ENCODE measurements at places on chromosomes 3 and 15. TPM values are rescaled to one million over a fixed set of nuclear protein-coding genes. Genes with fewer than 3 reads are reported as not detected.

The AADACL2 gene
- polyA plus RNA-seq, result not detected

The INSYN1 gene
- polyA plus RNA-seq, result 1.9 TPM

The DUOXA2 gene
- polyA plus RNA-seq, result not detected

The HHLA2 gene
- 130 TPM for polyA plus RNA-seq

The IQCF5 gene
- polyA plus RNA-seq, result not detected

The AZI2 gene
- polyA plus RNA-seq, result 52.5 TPM

The SCN5A gene
- not detected for polyA plus RNA-seq

- no peaks in the 10 kb centered on the region for H3K36me3 ChIP-seq
- H3K4me3 ChIP-seq, result no peak overlapping the region
- no peak overlapping the region for H3K27ac ChIP-seq
- no peaks in the 10 kb centered on the region for H3K27me3 ChIP-seq
- DNase-seq, result no peak
- no peaks in the 10 kb centered on the region for H3K4me1 ChIP-seq
These were observed 364.9 kb upstream of the MCTP2 start for GRCh38 chr15:93866476-93866875.

- no peak overlapping the region for H3K27ac ChIP-seq
- H3K27me3 ChIP-seq, result no peaks in the 10 kb centered on the region
- no peak for DNase-seq
- H3K36me3 ChIP-seq, result no peaks in the 10 kb centered on the region
- no peak overlapping the region for H3K4me3 ChIP-seq
- H3K4me1 ChIP-seq, result no peaks in the 10 kb centered on the region
These were observed 26.2 kb downstream of the FAM43A start for GRCh38 chr3:194711913-194712312.

DNA sequence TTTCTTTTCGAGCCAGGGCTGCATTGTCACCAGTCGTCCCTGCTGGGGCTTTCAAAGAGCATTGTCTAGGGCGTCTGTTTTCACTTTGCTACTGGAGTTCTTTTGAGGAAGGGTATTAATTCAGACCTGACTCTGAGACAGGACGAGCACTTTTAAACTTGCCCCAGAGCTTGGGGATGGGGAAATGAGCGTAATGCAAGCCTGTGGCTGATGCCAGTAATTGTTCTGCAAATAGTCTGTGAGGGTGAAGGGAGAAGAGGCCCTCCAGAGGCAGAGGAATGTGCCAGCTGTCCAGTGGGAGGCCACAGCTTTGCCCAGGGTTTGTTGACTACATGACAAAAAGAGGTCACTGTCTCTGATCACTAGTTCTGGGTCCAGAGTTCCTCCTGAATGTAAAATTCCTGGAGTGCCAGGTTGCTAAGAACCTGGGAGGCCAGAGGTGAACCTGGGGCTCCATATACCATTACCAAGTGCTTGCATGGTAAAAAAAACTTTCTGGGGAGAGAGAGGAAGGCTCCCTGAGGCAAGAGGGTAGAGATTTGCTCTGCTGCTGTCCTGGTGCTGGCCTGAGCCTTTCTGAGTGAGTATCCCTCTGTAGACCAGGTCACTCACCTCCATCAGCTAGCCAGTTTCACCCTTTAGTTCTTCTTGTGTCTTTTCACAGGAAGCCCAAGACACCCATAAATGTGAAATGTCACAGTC lies 14.8 kb downstream of the EEFSEC start:
- DNase-seq, result no peak
- no peaks in the 10 kb centered on the region for H3K27me3 ChIP-seq
- peaks cover 11% of the 10 kb centered on the region for H3K4me1 ChIP-seq
- H3K36me3 ChIP-seq, result no peaks in the 10 kb centered on the region

- no peak overlapping the region for H3K4me3 ChIP-seq
- H3K36me3 ChIP-seq, result no peaks in the 10 kb centered on the region
- H3K27me3 ChIP-seq, result peaks cover 3% of the 10 kb centered on the region
These were observed 13.0 kb upstream of the TMEM115 start for GRCh38 chr3:50372349-50372748.

DNA sequence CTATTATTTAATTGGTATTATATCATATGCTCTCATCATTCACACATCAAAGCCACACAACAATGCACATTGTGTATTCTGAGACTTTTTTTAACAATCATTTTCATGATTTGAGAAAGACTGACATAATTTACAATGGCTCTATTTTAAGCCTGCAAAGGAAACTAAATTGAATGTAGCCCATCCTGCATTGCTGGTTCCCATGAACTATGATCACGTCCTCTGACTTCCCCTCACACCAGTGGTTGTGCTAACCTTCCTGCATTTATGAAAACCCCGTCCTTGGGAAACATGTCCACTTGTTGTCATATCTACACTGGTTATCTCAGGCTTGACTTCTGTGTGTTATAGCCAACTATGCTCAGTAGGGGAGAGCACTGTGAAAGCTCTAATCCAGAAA lies 546.2 kb downstream of the MECOM start:
- no peaks in the 10 kb centered on the region for H3K27me3 ChIP-seq
- H3K27ac ChIP-seq, result no peak overlapping the region
- H3K36me3 ChIP-seq, result no peaks in the 10 kb centered on the region
- no peaks in the 10 kb centered on the region for H3K4me1 ChIP-seq

GRCh38 chr3:128780101-128780837 lies 54.3 kb downstream of the RAB7A start:
- H3K4me3 ChIP-seq, result no peak overlapping the region
- peaks cover 17% of the 10 kb centered on the region for H3K36me3 ChIP-seq
- peak; percentile 71 for DNase-seq
- H3K4me1 ChIP-seq, result peaks cover 24% of the 10 kb centered on the region

- peaks cover 29% of the 10 kb centered on the region for H3K36me3 ChIP-seq
- H3K4me3 ChIP-seq, result no peak overlapping the region
- peaks cover 19% of the 10 kb centered on the region for H3K4me1 ChIP-seq
- H3K27me3 ChIP-seq, result no peaks in the 10 kb centered on the region
- no peak overlapping the region for H3K27ac ChIP-seq
These were observed 10.6 kb downstream of the B4GALT4 start for GRCh38 chr3:119230071-119230470.

DNA sequence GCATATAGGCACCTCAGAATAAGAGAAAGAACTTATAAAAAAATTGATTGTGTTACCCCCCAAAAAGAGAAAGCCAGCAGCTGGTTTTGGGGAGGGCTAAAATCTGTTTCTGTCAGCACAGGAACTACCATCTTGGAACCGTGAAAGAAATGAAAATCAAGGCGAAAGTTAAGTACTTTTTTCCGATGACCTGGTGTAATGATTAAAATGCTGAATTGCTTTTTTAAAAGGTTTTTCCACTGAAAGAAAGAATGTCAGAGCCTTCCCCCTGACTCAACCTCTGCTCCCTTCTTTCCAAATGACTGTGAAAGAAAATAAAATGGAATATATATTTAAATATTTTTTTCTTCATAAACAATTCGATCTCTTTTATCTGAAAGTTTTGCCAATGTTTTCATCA lies 570.5 kb upstream of the CFAP20DC start:
- no peaks in the 10 kb centered on the region for H3K4me1 ChIP-seq
- no peaks in the 10 kb centered on the region for H3K36me3 ChIP-seq
- H3K4me3 ChIP-seq, result no peak overlapping the region
- H3K27ac ChIP-seq, result no peak overlapping the region
- no peaks in the 10 kb centered on the region for H3K27me3 ChIP-seq

- peaks cover 2% of the 10 kb centered on the region for H3K4me1 ChIP-seq
- H3K27ac ChIP-seq, result no peak overlapping the region
- no peak for DNase-seq
- no peaks in the 10 kb centered on the region for H3K36me3 ChIP-seq
These were observed 3.4 kb upstream of the CEP152 start for GRCh38 chr15:48814286-48814685.

- DNase-seq, result no peak
- H3K4me1 ChIP-seq, result no peaks in the 10 kb centered on the region
- no peaks in the 10 kb centered on the region for H3K36me3 ChIP-seq
- H3K27me3 ChIP-seq, result no peaks in the 10 kb centered on the region
- H3K27ac ChIP-seq, result no peak overlapping the region
These were observed 285.2 kb upstream of the TLE3 start for GRCh38 chr15:70382762-70383458.

- DNase-seq, result no peak
- no peak overlapping the region for H3K4me3 ChIP-seq
- H3K4me1 ChIP-seq, result no peaks in the 10 kb centered on the region
- no peaks in the 10 kb centered on the region for H3K36me3 ChIP-seq
- no peak overlapping the region for H3K27ac ChIP-seq
These were observed 94.9 kb downstream of the MEX3B start for GRCh38 chr15:81950841-81951414.

- H3K27ac ChIP-seq, result no peak overlapping the region
- no peak overlapping the region for H3K4me3 ChIP-seq
- H3K36me3 ChIP-seq, result peaks cover 25% of the 10 kb centered on the region
- no peaks in the 10 kb centered on the region for H3K4me1 ChIP-seq
- H3K27me3 ChIP-seq, result no peaks in the 10 kb centered on the region
- DNase-seq, result no peak
These were observed 12.4 kb upstream of the PARP6 start for GRCh38 chr15:72284781-72285180.

- no peak overlapping the region for H3K27ac ChIP-seq
- no peaks in the 10 kb centered on the region for H3K4me1 ChIP-seq
- no peaks in the 10 kb centered on the region for H3K36me3 ChIP-seq
- H3K27me3 ChIP-seq, result no peaks in the 10 kb centered on the region
- no peak overlapping the region for H3K4me3 ChIP-seq
These were observed 15.7 kb downstream of the KCNMB2 start for GRCh38 chr3:178551916-178552321.

GRCh38 chr3:40915346-40915865 lies 283.9 kb upstream of the CTNNB1 start:
- no peak for DNase-seq
- no peak overlapping the region for H3K4me3 ChIP-seq
- H3K27ac ChIP-seq, result no peak overlapping the region
- H3K36me3 ChIP-seq, result no peaks in the 10 kb centered on the region
- no peaks in the 10 kb centered on the region for H3K27me3 ChIP-seq

GRCh38 chr3:111601810-111602209 lies 6.7 kb upstream of the ZBED2 start:
- no peak overlapping the region for H3K27ac ChIP-seq
- no peaks in the 10 kb centered on the region for H3K27me3 ChIP-seq
- no peaks in the 10 kb centered on the region for H3K36me3 ChIP-seq
- H3K4me3 ChIP-seq, result no peak overlapping the region
- H3K4me1 ChIP-seq, result no peaks in the 10 kb centered on the region

DNA sequence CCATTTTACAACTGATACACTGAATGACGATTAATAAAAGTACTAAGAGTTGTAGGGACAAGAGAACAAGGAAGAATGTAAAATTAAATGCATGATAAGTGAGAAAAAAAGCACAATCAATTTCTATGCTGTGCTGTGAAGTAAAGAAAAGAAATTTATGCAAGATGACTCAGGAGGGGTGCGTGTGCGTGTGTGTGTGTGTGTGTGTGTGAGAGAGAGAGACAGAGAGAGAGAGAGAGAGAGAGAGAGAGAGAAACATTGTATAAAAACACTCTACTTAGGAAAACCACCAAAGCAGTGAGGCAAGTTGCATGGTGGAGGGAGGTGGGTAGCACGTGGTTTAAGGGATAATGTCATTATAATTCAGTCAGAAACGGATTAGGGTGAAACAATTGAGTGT lies 580.8 kb upstream of the ALCAM start:
- H3K4me3 ChIP-seq, result no peak overlapping the region
- H3K4me1 ChIP-seq, result no peaks in the 10 kb centered on the region
- H3K36me3 ChIP-seq, result no peaks in the 10 kb centered on the region
- no peaks in the 10 kb centered on the region for H3K27me3 ChIP-seq

DNA sequence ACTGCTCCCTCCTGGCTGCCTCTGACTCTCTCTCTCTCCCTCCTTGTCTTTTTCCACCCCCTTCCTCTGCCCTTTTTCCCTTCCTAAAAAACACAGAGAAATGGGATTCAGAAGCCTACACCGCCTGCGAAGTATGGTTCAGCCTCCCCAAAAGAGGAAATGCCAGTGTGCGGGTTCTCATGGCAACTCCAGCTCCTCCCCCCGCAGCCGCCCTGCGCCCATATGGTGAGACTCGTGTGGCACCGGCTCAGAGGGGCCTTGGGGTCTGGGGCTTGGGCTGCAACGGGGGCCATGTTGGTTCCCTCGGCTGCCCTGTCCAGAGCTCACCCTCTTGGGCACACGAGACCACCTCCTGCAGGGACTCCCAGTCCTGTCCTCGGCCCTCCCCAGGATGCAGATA lies 23.6 kb upstream of the LINGO1 start:
- H3K27me3 ChIP-seq, result peaks cover 5% of the 10 kb centered on the region
- H3K27ac ChIP-seq, result no peak overlapping the region
- H3K4me1 ChIP-seq, result peaks cover 24% of the 10 kb centered on the region

- DNase-seq, result no peak
- no peaks in the 10 kb centered on the region for H3K4me1 ChIP-seq
- H3K27ac ChIP-seq, result no peak overlapping the region
- no peaks in the 10 kb centered on the region for H3K36me3 ChIP-seq
- H3K27me3 ChIP-seq, result no peaks in the 10 kb centered on the region
- H3K4me3 ChIP-seq, result no peak overlapping the region
These were observed 443.7 kb upstream of the ONECUT1 start for GRCh38 chr15:53233801-53234200.
